ENCODE measurements at places on chromosomes 4 and X. TPM values are rescaled to one million over a fixed set of nuclear protein-coding genes. Genes with fewer than 3 reads are reported as not detected.

The SPANXD gene
- total RNA-seq: not detected

The GPRASP3 gene
- total RNA-seq: 8.0 TPM

The MAGEA1 gene
- not detected for total RNA-seq

The CCNI gene
- 250 TPM for total RNA-seq

The PABPC5 gene
- 0.82 TPM for total RNA-seq

The DCAF16 gene
- total RNA-seq: 16.3 TPM

The GPR119 gene
- not detected for total RNA-seq

The MTTP gene
- not detected for total RNA-seq

The HEPH gene
- 99.5 TPM for total RNA-seq

The FGB gene
- total RNA-seq: not detected

Measured in smooth muscle cell of the coronary artery (primary cell).